Colonic mucosa (tissue), 4 donors: ENCODE measurements at places on chromosomes 16 and 17. TPM values are rescaled to one million over a fixed set of nuclear protein-coding genes. Genes with fewer than 3 reads are reported as not detected.

The GINS3 gene
- 11.7 TPM for total RNA-seq

The RNU2-1 gene
- 2,735 TPM for total RNA-seq

The MYO1C gene
- total RNA-seq = 315 TPM

DNA sequence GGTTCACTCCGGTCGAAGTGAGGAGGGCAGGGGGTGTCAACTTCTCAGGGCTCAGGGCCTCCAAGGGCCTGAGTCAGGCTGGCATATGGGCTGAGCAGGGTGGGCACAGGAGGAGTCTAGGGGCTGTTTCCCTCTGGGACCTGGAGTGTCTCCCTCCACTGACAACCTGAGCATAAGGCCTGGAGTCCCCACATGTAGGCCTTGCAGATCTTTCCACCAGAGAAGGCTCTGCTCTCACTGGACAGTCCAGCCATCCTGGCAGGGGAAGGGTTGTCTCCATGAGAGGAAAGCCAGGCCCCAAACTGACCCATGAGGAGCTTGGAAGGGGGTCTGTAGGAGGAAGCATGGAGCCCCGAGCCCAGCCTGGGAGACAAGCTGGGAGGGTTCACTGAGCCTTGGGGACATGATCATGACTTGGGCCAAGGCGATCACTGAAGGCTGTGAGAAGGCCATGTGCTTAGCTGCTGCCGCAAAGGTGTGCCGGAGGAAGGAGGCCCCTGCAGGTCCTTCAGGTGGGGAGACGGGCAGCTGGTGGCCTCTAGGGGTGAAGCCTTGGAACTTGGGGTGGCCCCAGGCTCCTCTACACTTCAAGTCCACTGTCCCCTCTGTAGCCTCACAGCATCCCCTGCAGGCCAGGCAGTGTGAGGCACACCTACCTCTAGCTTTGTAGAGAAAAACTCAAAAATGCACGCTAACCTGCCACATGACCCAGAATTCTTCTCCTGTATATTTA, 9.9 kb downstream of the CMTM2 start:
- no peak overlapping the region for H3K27ac ChIP-seq
- peak; percentile 42 for DNase-seq
- no peaks in the 10 kb centered on the region for H3K4me1 ChIP-seq
- H3K27me3 ChIP-seq = no peaks in the 10 kb centered on the region
- no peaks in the 10 kb centered on the region for H3K36me3 ChIP-seq

DNA sequence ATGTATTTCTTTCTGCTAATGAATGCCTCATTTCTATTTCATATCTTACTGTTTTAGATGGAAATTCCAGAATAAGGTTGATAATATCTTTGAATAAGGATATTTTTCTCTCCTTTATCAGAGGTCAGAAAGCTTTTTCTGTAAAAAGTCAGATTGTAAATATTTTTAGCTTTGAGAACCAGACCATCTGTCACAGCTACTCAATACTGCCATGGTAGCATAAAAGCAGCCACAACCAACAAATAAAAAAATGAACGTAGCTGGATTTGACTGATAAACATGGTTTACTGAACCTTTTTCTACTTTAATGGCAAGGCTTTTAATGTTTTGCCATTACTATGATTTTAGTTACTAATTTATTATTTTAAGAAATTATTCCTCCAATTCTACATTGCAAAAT, 217.4 kb upstream of the COX10 start:
- H3K36me3 ChIP-seq = no peaks in the 10 kb centered on the region
- no peak overlapping the region for H3K27ac ChIP-seq
- no peaks in the 10 kb centered on the region for H3K27me3 ChIP-seq
- no peak for DNase-seq

- no peaks in the 10 kb centered on the region for H3K4me1 ChIP-seq
- no peak overlapping the region for H3K4me3 ChIP-seq
- no peaks in the 10 kb centered on the region for H3K27me3 ChIP-seq
- DNase-seq = no peak
Observed at GRCh38 chr16:47523342-47524006, 62.3 kb downstream of the PHKB start.

- H3K4me1 ChIP-seq = no peaks in the 10 kb centered on the region
- H3K27ac ChIP-seq = no peak overlapping the region
- H3K27me3 ChIP-seq = no peaks in the 10 kb centered on the region
- no peaks in the 10 kb centered on the region for H3K36me3 ChIP-seq
- no peak for DNase-seq
Observed at GRCh38 chr16:84528322-84528721, 23.9 kb upstream of the MEAK7 start.

DNA sequence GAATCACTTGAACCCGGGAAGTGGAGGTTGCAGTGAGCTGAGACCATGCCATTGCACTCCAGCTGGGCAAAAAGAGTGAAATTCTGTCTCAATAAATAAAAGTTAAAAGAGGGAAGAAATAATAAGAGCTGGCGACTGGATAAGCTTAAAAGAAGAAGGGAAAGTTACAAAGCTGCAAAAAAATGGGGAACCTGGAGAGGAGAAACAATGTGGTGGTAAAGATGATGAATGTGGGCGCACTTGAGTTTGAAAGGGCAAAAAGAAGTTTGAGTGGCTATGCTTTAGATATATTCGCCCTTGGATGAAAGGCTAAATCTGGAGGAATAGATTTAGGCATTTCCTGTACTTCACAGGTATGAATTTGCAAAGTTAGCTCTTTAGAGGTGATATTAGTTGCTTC, 53.0 kb upstream of the YPEL2 start:
- no peak overlapping the region for H3K27ac ChIP-seq
- H3K36me3 ChIP-seq = no peaks in the 10 kb centered on the region
- no peak overlapping the region for H3K4me3 ChIP-seq
- no peaks in the 10 kb centered on the region for H3K4me1 ChIP-seq
- no peaks in the 10 kb centered on the region for H3K27me3 ChIP-seq

- no peaks in the 10 kb centered on the region for H3K36me3 ChIP-seq
- no peaks in the 10 kb centered on the region for H3K27me3 ChIP-seq
- H3K4me1 ChIP-seq = no peaks in the 10 kb centered on the region
- H3K27ac ChIP-seq = peak overlapping the region; percentile 0
- H3K4me3 ChIP-seq = no peak overlapping the region
Observed at GRCh38 chr16:23121024-23121423, 28.2 kb downstream of the USP31 start.

DNA sequence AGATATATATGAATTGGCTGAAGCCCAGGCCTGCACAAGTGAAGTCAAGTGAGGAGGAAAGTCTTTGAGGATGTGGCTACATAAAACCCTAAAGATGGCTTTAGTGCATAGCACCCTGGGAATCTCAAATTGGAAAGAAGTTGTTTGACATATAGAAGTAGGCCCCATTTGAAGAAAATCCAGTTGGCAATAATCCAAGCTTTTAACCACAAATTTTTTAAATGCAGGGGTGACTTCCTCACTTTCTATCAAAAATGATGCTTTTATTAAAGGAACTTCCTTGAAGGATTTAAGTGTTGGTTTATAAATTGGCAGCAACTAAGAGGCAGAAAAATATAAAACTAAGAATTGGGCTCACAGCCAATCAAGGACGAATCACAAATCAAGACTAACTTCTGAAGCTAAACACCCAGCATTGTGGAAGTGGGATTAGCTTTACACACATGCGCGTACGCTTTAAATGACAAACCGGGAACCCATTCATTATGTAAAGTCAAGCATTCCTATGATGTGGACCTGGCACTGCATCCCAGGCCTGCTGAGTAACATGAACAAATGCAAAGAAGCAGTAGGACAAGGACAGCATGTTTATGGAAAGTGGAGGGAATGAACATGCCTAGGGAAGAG, 63.3 kb downstream of the NOG start:
- H3K27ac ChIP-seq = no peak overlapping the region
- H3K36me3 ChIP-seq = no peaks in the 10 kb centered on the region
- no peaks in the 10 kb centered on the region for H3K27me3 ChIP-seq
- no peak for DNase-seq
- no peak overlapping the region for H3K4me3 ChIP-seq
- H3K4me1 ChIP-seq = no peaks in the 10 kb centered on the region
